ENCODE measurements at places on chromosomes 5 and 9.

- DNase-seq, result no peak
Observed at GRCh38 chr9:101674165-101674564, 64.3 kb downstream of the GRIN3A start.

DNA sequence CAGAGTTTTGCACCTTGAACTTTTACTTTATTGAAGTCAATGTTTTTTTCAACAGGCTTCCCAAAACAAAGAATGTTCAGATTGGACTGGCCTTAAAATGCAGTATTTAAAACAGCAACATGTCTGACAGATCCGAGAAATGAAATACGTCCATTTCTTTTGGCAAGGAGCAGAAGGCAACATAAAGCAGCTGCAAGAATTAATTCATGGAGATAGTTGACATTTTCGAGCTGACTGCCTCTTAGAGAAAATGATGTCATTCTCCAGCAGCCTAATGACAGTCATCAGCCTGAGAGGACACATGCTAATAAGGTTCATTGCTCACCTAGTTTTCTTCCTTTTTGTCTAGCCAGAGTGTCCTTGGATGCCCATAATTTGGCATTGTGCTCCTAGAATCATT is 232.2 kb upstream of the SEMA6A start:
- DNase-seq, result no peak

DNA sequence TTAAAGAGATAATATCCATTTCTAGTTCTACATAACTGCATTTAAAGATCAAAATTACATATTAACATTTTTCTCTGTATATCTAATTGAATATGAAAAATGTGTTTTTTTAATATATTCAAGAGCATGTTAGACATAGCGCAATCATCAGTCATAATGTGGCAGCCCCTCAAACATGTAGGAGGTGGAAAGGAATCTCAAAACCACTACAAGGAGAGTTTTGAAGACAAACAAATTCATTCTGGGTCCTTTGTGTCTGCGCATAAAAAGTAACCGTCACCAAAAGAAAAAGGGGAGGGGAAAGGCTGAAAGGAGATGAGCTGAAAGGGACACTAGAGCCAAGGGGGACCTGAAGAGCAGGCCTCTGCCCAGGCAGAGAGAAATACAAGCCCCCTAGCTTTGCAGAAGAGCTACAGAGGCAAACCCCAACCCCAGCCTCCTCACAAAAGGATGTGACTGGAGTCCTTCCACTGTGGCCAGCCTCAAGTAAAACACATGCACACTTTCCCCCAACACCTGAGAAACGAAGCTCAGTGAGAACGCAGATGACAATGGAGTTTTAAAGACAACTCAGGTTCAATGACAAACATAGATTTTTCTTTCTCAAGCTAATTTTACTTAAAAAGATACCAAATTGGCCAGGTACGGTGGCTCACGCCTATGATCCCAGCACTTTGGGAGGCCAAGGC is 62.0 kb downstream of the MAPKAP1 start:
- no peak for DNase-seq

DNA sequence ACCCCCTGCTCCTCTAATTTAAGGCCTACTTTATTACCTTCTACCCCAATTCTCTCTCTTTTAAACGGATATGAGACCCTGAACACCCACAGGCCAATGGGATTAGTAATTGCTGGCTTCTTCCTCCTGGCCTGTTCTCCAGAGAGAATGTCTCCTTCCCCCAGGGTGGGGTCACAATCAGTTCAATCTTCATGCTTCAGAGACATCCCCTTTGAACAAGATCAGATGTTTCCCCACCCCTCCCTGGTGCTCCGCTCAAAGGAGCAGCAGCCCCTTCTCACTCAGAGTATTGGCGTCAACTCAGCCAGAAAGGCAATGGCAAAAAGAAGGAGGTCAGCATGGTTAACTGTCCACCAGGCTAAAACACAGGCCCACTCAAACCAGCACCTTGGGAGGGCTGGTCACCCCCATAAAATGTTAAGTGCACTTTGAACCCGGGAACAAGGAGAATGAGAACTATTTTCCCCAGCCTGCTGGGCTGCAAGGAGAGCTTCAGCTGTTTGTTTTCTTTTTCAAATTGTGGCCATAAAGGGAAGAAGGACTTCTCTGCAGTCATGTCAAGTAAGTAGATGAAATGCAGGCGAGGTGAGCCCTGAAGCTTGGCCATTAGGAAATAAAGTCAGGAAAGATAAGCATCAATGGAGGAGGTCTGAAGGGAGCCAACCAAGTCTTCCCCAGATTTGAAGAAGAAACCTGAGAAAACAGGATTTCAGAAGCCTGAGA is 20.1 kb downstream of the LHFPL2 start:
- DNase-seq, result no peak

GRCh38 chr5:87732875-87733768 is 320.4 kb upstream of the CCNH start:
- DNase-seq, result no peak

DNA sequence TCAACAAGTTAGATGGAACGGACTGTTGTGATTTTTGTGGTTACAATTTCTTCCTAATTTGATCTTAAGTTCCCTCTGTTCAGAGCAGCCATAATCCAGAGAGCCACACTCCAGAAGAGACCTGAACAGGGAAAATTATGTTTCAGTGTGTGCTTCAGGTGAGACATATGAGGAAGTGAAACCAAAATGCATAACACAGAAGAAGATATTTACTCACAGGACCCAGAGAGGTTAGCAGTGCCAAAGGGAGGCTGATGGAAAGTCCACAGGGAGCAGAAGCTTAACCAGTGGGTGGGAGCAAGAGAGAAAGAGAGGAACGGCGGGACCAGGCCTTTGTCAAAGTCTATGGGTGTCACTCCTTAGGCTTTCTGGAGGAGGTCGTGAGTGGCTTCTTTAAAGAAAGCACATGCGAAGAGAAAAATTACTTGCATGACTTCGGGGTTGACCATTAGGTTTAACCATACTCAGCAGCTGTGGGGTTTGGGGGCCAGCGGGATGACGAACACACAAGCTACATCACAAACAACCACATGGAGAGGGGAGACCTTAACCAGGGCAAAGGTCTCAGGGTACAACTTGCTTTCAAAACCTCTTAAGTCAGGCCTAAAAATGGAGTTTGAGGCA is 141.4 kb downstream of the MED10 start:
- no peak for DNase-seq

GRCh38 chr9:124003636-124004349 is 7.8 kb upstream of the LHX2 start:
- no peak for DNase-seq

DNA sequence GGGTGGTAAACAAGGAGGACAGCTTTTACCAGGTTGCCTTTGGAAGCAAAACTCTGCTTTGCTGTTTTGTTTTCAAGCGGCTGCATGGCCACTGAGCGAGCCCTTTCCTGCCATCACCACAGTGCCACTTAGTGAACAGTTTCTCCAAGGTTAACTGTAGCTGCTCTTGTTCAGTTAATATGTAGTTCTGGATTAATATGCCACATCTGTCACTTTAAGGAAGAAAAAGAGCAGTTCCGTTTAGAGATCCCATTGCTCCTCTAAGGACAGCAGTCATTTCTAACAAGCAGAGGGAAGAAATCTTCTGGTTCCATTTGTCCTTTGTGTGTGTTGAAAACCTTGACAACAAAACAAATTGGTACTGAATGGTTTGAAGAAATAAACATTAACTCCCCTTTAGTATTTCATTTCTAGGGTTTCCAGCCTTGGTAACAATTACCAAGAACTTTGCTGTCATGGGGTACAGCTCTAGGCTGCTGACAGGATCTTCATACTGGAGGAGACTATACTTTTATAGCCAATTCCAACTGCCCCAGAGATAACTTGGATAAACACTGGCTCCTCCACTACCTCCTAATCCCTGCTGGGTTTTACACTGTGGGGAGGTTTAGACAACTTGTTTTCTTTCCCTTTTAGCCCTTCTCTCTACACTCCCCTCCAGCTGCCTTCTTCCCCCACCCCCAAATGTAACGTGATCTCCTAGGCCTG is 10.3 kb upstream of the ABL1 start:
- no peak for DNase-seq

GRCh38 chr9:133051281-133051900 is 10.4 kb upstream of the CEL start:
- no peak for DNase-seq

- DNase-seq, result no peak
Observed at GRCh38 chr9:89881431-89881830, 276.6 kb downstream of the GADD45G start.

GRCh38 chr9:118121361-118121760 is 417.2 kb downstream of the TLR4 start:
- no peak for DNase-seq

DNA sequence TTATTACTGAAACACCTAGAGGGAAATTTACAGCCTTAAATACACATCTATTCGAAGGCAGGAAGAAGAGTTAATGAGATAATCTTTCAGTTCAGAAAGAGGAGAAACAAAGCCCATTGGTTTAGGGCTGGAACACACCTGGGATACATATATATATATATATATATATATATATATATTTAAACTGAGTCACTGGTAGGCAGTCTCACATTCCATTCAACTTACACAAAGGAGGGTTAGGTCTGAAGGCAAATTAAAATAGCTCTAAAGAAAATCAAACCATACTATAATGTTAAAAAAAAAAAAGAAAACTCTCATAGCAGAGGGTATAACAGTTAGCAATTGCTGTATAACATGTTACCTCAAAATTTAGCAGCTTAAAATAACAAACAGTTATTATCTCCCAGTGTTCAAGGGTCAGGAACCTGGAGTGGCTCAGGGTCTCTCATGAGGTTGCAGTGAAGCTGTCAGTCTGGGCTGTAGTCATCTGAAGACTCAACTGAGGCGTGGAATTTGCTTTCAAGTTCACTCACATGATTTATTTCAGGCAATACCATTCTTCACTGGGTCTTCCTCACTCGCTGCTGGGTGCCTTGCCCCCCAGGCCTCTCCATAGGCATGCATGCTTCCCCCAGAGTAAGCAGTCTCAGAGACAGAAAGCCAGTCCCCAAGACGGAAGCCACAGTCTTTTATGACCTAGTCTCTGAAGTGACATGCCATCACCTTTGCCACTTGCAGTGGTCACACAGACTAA is 332.8 kb downstream of the NSG2 start:
- no peak for DNase-seq

GRCh38 chr9:4515958-4516375 is 25.7 kb downstream of the SLC1A1 start:
- no peak for DNase-seq

GRCh38 chr9:93020151-93020550 is 38.4 kb upstream of the SUSD3 start:
- no peak for DNase-seq

GRCh38 chr9:18362901-18363685 is 110.9 kb upstream of the ADAMTSL1 start:
- DNase-seq, result no peak

GRCh38 chr9:38313421-38313820 is 79.1 kb upstream of the ALDH1B1 start:
- DNase-seq, result no peak

- DNase-seq, result no peak
Observed at GRCh38 chr5:21574438-21574837, 1278.7 kb downstream of the CDH12 start.

GRCh38 chr9:23669776-23670175 is 156.3 kb downstream of the ELAVL2 start:
- DNase-seq, result no peak

- DNase-seq, result no peak
Observed at GRCh38 chr9:34417734-34418133, 40.6 kb downstream of the FAM219A start.

DNA sequence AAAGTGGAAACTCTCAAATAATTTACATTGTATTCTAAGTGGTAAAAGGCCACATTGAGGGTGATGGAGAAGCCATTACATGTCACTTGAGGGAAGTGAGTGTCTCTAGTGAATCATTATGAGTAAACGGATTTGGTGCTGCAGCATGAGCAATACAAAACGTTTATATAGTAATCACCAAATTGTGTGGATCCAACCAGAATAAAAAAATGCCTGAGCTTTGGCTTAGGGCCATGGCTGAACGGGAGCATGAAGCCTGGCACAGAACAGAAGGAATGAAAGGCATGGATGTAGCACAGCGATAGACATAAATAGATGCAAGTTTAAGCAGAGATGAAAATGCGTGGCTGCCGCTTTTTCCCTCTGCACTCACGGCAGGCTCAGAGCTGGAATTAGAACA is 58.3 kb downstream of the PTTG1 start:
- no peak for DNase-seq

DNA sequence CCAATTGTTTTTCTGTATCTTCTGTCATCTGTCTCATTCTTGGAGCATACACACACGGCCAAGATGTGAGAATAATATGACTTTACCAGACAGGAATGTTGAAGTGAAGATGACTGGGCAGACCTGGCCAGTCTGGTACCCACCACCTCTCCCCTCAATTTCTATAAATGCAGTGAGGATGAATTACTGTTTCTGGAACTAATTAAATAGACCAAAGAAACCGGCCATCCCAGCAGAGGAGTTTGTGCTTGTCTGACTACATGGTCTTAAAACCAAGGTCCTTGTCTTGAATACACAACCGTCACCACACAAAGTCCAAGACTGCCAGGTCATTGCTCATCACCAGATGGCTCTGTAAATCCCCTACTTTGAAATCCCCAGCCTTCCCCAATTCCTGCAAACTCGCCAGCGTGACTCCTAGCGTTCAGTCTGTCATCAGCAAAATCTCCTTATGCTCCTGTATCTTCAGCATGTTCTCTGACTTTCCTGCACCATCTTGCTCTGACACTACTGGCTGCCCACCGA is 147.2 kb downstream of the PDE4D start:
- DNase-seq, result no peak

DNA sequence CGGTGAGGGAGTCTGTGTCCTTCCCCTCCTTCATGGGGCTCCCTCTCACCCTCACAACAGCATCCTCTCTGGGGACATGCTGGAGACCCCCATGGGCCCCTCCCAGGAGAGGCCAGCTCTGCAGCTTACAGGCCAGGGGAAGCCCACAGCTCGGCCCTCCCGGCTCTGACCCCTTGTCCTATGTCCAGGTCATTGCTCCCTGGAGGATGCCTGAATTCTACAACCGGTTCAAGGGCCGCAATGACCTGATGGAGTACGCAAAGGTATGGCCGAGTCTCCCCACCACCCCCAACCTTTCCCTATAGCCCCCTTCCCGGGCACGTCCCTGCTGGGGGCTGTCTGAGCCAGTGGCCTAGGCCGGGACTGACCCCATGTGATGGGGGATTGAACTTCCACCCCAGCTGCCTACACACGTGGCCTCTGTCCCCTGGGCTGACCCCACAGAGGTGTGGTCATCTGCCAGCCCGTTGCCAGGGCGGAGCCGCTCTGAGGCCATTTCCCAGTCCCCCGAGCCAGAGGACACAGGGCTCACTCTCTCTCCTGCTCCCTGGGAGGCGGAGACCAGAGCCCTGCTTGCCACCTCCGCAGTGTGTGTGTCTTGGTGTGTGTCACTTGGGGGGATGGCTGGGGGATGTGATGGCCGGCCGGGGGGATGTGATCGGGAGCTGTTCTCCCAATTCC is 21.9 kb downstream of the ASS1 start:
- no peak for DNase-seq

DNA sequence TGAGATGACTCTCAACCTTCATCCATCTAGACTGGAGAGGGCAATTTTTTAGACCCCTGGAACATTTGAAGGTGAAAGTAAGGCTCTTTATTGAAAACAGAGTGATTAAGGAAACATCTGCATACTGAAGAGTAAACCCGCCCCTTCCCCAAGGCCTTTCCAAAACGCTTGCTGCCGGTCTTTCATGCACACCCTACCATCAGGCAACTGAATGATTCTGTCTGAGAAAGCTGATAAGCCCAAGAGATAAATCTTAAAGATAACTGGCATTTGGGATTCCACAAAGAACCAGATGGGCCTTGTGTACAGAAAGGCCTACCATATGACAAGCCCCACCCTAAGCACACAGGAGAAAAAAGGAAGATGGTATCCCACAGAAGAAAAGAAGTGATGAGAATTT is 54.4 kb upstream of the PIK3R1 start:
- DNase-seq, result no peak
